Jurkat, Clone E6-1 (cell line): ENCODE measurements at places on chromosomes 16 and 17.

DNA sequence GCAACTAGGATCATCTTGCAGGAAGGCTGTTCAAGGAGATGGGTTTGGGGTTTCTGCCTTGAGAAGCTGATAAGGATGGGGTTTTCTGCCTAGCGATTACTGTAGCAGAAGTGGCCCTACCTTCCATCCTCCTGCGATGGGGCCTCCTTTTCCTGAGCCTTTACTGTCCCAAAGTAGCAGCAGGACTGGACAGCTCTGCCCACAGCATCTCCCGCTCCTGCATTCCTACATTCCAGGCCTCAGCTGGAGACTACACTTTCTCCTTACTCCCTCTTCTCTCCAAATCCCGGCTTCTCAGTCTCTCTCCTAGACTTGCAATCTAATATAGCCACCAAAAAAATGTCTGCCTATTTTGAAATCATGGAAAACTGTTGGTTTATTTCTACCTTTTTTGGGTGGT, 355.4 kb downstream of the CA10 start:
- DNase-seq = no peak

- DNase-seq = no peak
Observed at GRCh38 chr16:50501986-50502615, 46.1 kb upstream of the NKD1 start.

- DNase-seq = no peak
Observed at GRCh38 chr17:72136692-72137091, 15.9 kb downstream of the SOX9 start.

DNA sequence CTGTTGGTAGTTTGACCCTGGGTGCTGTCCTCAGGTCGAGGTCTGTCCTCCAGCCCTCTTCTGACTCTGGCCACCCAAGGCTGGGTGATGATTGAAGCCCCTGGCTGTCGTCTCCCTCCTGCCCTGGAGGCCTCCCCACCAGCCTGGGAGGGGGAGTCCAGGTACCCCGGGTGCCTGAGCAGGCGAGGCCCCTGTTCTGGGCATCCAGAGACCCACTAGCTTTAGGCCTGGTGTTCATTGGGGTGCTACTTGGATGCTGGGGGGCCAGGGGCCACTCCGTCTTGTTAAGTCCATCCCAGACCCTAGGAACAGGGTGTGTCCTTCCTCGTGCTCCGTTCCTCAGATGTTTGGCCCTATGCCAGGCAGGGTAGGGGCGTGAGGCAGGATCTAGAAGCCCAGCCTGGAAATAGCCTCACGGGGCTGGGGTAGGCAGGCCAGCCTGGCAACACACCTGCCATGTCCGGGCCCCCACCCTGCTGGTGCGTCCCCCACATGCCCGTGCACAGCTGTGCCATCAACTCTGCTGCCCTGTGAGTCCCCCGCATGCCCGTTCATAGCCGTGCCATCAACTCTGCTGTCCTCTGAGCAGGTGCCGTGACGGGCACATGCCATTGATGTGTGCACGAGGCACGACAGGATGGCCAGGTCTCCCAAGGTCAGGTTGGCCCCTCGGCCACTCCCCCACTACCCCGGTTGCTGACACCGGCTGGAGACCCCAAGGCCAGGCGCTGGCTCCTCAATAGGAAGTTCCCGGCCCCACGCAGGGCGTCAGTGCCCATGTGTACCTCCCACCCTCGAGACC, 36.9 kb downstream of the GINS2 start:
- DNase-seq = no peak

DNA sequence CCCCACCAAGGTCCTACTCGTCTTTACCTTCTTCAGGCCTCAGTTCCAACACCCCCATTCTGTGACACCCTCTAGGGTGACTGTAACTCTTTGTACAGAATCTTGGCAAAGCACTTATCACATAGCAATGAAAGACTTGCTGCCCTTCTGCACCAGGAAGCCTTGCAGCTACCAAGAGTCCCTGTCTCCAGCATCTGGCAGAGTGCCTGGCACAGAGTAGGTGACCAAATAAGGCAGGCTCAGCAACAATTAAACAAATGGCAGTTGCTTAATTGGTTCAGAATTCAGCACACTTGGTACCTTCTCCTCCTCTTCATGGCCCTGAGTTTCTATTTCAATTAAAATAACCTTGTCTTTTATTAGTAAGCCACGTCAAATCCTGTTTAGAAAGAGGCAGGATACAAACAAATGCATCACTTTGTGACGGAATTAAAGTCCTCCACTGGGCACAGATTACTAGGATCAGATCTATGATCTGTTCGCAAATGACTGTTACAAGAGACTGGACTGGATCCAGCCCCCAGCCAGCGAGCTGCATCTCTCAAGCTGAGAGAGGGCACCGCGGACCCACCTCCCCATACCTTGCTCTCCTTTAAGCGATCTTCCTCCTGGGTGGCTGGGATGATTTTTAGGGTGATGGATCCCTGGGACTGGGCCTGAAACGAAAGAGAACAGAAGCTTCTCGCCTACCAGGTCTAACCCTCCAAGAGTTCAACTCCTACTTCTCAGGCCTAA, 9.4 kb downstream of the MPP3 start:
- no peak for DNase-seq

- no peak for DNase-seq
Observed at GRCh38 chr17:17712268-17712924, 31.1 kb downstream of the RAI1 start.

DNA sequence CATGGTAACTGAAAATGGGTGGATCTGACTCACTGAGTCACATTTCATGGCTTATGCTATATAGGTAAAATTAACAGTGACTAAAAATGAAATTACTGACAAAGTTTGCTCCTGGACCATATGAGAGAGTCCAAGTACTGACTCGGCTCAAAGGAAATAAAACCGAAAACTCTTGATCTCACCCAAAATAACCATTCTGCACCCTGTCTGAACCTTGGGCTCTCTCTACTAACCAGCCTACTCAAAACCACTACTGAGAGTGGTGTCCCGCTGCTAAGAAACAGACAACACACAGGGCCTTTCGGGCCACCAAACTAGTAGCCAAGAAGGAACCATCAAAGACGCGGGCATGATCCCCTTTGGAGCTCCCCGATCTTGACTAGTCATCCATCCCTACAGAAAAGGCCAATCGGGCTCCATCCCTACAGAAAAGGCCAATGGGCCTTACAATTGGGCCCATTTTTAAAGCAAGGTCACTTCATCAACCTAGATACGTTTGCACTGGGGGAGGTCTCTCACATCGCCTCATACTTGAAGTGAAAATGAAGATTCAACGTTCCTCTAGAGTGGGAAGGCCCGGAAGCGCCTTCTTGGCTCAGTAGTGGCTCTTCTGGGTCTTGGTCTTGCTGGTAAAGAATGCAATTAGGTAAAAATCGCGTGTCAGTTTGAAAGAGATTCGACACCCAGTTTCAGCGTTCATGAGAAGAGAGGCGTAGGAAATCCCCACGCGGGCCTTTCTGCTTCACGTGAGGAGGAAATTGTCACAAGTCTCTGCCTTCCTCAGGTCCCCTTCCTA, 720 bp upstream of the ZPBP2 start:
- no peak for DNase-seq

- DNase-seq = no peak
Observed at GRCh38 chr16:72865258-72865657, 182.7 kb downstream of the ZFHX3 start.

GRCh38 chr16:9351440-9351839, 260.0 kb downstream of the HAPSTR1 start:
- no peak for DNase-seq

DNA sequence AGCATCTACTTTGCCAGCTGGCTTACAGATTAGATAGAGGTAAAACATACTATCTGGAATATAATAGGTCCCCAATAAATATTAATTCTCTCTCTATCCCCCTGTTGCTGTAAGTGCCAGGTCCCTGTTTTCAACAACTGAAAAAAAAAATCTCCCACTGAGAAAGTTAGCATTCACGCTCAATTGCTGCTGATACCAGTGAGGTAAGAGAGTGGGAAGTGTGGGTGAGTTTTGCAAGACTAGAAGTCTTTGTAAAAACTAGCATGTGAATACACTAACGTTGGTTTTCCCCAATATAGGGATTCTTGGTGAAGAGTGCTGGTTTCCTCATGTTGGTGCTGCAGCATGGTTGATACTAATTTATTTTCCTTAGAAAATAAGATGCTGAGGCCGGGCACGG, 11.7 kb upstream of the TAOK1 start:
- no peak for DNase-seq

- peak; percentile 71 for DNase-seq
Observed at GRCh38 chr17:31373150-31374093, 18.1 kb upstream of the RAB11FIP4 start.

GRCh38 chr17:37648555-37648954, 5.3 kb upstream of the DDX52 start:
- DNase-seq = no peak

DNA sequence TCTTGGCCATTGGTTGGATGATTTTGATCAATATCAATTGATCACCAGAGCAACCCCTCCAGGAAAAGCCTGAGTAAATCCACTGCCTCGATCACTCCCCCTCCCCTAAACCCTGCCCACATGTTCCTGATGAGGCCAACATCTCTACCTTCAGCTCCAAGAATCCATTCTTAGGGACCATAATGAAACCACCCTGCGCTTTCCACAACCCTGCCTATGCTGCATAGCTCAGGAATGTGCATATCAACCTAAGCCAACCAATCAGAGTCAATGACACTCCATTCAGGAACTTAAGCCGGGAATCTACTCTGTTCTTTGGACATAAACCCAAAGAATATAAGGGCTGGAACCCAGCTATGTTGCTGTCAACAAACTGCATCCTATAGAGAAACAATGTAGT, 86.3 kb downstream of the MYH11 start:
- no peak for DNase-seq

DNA sequence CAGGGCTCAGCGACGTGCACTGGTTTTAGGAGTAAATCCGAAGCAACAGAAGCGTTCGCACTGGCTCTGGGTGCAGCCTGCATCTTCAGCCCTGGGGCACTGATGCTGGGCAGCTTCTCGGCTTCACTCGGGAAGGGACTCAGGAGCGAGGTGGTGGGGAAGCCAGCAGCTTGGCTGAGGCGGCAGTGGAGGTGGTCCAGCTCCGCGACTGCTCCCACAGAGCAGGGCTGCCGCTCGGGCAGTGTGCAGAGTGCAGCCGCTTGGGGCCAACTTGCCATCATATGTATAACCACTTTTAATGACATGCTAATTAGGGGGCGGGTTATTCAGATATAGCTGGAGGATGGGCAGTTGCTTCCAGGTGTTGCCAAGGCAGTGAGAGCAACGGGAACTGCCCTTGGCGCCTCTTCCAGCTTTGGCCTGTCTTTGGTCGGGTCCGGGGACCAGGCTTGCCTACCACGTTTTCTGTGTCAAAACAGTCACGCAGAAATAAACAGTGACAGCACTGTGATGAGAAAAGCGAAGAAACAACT, 26.7 kb downstream of the METRNL start:
- no peak for DNase-seq

- no peak for DNase-seq
Observed at GRCh38 chr16:15644267-15644961, 1.5 kb upstream of the MARF1 start.

- DNase-seq = no peak
Observed at GRCh38 chr17:72121164-72122009, 567 bp downstream of the SOX9 start.

GRCh38 chr17:79835470-79835899, 3.8 kb downstream of the CBX4 start:
- DNase-seq = no peak

DNA sequence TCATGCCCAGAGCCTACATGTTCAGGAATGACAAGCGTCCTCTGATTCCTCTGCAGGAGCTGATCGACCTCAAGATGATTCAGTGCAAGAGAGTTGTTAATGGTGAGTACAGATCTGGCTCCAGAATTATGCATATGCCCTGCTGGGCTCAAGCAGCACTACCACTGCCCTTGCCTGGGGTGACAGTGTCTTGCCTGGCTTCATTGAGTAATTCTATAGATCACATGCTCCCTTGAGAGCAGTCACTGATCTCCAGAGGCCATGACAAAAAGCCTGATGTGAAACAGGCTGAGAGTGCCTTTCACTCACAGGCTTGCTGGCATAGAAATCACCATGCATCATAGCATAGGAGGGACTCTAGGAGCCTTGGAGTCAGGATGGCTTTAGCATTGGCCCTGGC, 26.4 kb downstream of the DUS2 start:
- DNase-seq = no peak

- DNase-seq = no peak
Observed at GRCh38 chr17:83090444-83091256, 11.2 kb downstream of the METRNL start.
